Memory B cell (primary cell): ENCODE measurements at places on chromosomes 11 and 22.
A peak's percentile ranks its signal among the peaks of the same experiment; 100 is the strongest.

DNA sequence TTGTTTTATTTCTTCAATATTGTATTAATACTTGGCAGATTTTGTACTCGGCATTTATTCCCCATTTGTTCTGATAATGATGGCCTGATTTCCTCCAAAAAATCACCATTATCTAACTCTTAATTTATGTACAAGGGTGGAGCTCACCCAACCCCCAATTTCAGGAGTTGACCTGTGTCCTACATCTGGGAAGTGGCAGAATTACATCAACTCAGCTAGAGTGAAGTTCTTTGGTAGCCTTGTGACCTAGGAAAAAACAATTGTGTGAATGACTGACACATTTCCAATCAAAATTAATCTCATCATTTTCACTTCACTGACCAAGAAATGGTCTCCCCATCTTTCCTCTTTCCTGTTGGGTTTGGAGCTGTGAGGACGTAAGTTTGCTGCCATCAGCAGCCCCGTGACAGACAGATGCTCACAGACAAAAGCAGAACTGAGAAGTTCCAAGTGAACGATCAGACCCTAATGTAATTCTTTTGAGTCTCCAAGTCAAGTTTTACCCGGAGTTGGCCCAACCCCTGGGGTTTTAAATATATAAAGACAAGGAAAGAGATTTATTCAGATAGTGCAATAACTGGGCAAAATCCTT, 16.6 kb upstream of the MS4A6E start:
- no peak for DNase-seq

GRCh38 chr11:3916962-3917361, 61.5 kb downstream of the STIM1 start:
- DNase-seq: no peak

DNA sequence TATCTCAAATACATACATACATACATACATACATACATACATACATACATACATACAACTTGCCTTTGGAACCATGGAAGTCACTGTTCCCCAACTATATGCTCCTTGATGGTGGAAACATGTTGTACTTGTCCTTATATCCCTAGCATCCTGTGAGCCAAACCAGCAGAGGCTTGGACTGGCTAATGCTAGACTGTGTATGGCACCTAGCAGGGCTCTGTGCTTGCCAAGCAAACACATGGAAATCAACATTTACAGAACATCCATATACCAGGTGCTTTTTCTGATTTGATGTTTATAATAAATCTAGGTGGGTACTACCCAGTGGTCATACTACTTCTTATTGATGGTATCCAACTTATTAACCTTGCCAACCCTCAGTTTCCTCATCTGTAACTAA, 86.1 kb downstream of the ABTB2 start:
- no peak for DNase-seq

DNA sequence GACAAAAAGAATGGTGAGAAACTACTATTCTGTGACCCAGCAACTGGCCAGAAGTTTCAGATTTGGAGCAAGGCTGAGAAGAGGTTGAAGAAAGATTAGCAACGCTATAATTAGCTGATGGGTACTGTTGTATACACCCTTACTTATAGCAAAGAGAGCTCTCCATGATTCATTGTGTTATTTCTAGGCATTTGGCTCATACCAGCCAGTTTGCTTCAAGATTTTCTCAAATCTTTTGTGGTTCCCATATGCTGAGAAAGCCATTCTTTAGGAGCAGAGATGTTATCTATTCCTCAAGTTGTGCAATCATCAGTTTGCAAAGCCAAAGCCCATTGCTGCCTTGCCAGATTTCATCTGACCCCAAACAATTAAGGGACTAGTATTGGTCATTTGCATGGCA, 179.4 kb downstream of the ETS1 start:
- DNase-seq: no peak

DNA sequence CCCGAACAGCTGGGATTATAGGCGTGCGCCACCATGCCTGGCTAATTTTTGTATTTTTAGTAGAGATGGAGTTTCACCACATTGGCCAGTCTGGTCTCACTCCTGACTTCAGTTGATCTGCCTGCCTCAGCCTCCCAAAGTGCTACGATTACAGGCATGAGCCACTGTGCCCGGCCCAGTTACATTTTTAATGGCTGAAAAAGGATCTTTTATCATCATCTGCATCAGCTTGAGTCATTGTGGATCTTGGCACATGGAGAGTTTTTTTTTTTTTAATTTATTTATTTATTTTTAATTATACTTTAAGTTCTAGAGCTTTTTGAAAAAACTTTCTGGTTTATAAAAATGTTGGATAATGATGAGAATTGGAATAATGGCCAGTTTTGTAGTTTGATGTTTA, 8.6 kb downstream of the IGHMBP2 start:
- DNase-seq: no peak

DNA sequence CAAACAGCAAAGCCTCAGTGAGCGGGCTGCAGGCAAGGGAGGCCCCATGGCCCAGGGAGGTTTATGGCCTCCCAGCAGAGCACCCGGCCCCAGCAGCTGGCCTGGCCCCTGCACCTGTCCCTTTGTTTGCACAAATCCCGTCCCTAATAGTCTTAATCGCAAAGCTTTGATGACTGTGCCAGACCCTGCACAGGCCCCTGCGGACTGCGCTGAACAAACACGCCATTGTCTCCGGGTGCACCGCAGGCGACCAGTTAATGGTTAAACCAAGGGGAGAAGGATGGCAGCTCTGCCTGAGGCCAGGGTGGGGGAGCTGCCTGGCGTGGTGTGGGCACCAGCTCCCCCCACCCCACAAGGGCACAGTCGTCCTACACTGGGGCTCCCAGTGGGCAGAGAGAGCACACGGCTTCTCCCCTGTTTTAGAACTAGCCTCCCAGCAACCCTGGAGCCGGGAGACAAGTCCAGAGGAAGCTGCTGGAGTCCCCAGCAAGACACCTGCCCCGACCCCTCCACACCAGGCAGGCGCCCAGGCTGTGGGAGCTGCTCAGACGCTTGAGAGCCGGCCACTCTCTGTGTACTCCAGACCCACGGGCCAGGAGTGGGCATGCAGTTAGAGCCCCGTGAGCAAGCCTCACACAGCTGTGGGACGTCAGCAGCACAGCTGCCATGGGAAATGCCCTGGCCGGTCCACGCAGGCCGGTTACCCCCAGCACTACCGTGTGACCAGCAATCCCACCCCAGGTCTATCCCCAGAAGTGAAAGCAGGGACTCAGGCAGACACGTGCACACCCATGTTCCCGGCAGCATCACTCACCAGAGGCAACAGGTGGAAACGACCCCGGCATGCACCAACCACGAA, 39.7 kb upstream of the TH start:
- DNase-seq: no peak

GRCh38 chr11:101453682-101454081, 130.1 kb downstream of the TRPC6 start:
- DNase-seq: no peak

DNA sequence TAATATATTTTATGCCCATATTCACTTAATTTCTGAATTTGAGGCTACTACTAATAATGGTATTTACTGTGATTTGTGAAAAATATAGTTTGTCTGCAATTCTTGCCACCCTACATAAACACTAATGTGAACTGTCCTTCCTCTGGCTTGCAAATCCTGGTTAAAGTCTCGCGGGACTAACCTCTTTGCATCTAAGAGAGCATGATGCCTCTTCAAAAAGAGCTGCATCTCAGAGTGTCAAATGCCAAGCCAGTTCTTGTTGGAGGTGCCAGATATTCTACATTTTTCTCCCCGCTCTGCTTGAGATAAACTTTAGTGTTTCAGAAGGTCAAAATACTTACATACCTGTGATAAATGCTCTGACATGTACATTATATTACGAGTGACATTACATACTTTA, 2.1 kb downstream of the ARHGAP42 start:
- DNase-seq: no peak

DNA sequence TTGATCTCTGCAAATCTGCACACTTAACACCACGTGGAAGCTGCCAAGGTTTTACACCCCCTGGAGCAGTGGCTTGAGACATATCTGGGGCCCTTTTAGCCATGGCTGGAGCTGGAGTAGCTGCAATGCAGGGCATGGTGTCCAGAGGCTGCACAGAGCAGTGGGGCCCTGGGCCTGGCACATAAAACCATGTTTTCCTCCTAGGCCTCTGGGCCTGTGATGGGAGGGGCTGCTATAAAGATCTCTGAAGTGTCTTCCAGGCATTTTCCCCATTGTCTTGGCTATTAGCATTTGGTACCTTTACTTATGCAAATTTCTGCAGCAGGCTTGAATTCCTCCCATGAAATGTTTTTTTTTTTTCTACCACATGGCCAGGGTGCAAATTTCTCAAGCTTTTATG, 33.2 kb downstream of the CALCA start:
- no peak for DNase-seq

- peak; percentile 19 for DNase-seq
Measured at GRCh38 chr11:57646799-57647303, 2.9 kb downstream of the YPEL4 start.

- peak; percentile 26 for DNase-seq
Measured at GRCh38 chr11:57324154-57324885, 432 bp downstream of the TNKS1BP1 start.

DNA sequence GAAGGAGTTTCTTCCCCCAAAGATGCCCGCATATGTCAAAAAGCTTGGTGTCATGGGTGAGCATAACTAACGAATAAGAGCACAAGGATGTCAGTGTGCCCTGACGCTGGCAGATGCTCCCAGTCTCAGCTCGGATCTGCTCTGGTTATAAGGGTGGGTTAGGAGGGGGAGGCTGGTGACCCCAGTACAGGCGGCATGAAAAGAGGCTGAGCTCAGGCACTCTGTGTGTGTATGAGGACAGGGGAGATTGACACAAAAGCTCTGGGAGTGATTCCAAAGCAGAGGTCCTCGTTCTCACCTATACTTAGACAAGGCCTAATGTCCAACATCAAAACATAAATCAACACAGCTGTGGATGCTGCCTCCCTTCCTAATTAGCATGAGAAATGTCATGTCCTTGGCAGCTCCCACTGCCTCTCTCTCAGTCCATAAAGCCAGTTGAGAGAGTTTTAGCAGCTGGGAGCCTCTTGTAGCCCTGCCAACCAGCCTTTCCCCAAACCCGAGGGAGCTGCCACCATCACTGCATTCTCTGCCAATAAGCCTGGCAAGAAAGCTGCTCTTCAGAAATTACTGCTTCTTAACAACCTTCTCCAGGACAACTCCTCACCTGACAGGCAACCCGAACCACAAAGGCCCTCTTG, 59.8 kb downstream of the SC5D start:
- DNase-seq: no peak

GRCh38 chr11:78993802-78994430, 419.3 kb upstream of the NARS2 start:
- no peak for DNase-seq

- no peak for DNase-seq
Measured at GRCh38 chr11:32659672-32660071, 76.0 kb downstream of the EIF3M start.

DNA sequence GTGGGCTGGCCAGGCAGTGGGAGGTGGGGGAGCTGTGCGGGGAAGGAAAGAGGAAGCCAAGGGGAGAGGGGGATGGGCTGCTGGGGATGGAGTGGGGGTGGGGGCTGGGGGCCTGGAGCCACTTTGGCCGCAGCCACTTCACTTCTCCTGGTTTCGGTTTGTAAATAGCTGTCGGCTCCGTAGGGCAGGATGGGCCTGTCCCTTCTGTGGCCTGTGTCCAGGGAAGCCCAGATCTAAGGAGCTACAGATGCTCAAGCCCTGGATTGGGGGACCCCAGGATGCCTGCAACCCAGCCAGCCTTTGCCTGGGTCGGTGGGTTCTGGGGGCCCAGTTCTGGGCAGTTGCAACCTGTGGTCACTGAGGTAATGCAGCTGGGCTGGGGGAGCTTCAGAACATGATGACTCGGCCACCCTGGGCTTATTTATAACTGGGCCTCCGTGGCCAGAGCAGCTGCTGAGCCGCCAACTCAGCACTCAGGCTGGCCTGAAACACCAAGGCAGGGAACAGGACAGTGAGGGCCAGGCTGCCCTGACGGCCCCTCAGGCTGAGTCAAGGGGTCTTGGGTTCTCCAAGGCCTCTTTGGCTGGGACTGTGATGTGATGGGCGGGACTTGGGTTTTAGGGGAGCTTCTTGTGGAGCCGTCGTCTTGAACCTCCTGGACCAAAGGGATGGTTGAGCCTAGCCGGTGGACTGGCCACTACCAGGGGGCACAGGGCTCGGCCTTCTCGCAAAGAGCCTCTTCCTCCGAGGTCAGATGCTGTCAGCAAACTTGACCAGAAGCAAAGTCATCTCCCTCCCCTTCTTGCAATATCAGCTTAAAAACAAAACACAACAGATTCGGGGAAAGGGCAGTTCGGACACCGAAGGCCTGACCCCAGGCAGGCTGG, 15.0 kb upstream of the SLC39A13 start:
- DNase-seq: no peak

GRCh38 chr11:64998690-64999431, 2.1 kb upstream of the BATF2 start:
- no peak for DNase-seq

GRCh38 chr22:39183991-39184585, 31.6 kb upstream of the CBX7 start:
- DNase-seq: no peak

DNA sequence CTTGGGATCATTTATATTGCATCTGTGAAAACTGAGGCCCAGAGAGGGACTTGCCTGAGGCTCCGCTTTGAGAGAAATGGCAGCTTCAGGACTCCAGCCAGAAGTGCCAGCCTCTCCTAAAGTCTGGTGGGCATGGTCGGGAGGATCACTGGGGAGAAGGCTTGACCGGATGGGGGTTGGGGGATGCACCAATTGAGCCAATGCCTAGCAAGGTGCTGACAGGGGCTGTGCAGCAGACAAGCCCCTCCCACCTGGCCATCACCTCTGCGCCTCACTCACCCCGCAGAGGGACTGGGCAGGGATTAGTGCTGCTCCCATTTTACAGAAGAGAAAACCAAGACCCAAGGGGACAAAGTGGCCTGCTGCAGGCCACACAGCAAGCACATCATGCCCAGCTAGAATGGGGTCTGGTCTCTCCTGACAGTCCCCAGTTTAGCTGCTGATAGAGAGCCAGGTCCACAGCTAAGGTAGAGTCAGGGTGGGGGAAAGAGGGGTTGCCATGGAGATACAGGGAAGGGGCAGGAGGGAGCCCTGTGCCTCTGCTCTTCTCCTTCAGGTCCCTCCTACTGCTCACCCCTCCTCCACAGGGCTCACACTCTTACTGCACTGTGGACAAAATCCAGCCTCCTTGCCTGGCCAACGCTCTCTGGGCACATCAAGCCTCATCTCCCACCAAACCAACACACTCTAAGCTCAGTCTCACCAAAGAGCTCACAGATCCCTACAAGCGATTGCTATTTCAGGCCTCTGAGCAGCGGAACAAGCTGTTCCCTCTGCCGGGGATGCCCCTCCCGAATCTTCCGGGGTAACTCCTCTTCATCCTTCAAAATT, 29.5 kb downstream of the TEF start:
- DNase-seq: no peak

- no peak for DNase-seq
Measured at GRCh38 chr22:31540966-31541365, 44.6 kb downstream of the SFI1 start.

- no peak for DNase-seq
Measured at GRCh38 chr11:107567739-107568335, 2.3 kb upstream of the ALKBH8 start.

GRCh38 chr11:10771457-10771856, 20.4 kb downstream of the CTR9 start:
- no peak for DNase-seq

DNA sequence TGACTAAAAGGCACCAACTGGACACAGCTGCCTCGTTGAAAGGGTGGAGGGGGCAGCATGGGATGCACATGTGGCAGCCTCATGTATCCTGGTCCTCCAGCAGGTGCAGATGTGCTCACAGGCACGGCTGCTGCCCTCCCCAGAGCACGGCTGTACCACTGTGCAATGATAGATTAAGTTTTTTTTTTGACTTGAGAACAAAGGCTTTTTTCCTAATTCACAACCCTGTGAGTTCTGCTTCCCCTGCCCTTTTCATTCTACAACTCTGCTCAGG, 11.4 kb downstream of the DKK3 start:
- no peak for DNase-seq
